Hypothalamus (tissue), 51 donors: ENCODE measurements at places on chromosomes 1 and 21.

GRCh38 chr1:41109310-41110197 is 88.0 kb upstream of the SLFNL1 start:
- no peak for DNase-seq

GRCh38 chr1:218336328-218336727 is 8.8 kb upstream of the TGFB2 start:
- DNase-seq: no peak

- no peak for DNase-seq
These were observed 2.1 kb downstream of the RIPK4 start for GRCh38 chr21:41764558-41765419.

- peak; percentile 70 for DNase-seq
These were observed at the start of gene HHAT for GRCh38 chr1:210328746-210329503. Gene HHAT, plus strand, starts transcription at chr1:210328902. Its CDS starts 20,074 bp downstream, at chr1:210348976.

GRCh38 chr1:197284966-197285365 is 16.9 kb downstream of the CRB1 start:
- no peak for DNase-seq

DNA sequence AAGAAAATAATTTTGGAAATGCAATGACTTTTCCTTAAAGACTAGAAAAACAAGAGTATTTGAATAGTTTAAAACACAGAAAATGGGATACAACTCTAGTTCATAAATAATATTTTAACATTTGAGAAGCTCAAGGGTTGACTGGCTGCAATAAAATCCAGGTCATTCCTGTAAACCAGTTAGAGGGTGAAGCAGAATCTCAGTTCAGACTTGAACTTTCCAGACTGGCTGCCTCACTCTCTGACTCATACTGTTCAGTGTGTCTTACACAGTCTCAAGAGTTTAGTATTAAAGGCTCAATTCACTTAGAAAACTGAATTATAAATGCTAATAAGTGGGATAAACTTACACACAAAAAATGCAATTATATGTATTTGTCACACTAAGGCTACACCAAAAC is 89.9 kb downstream of the RAVER2 start:
- DNase-seq: no peak

- no peak for DNase-seq
These were observed 54.4 kb upstream of the AJAP1 start for GRCh38 chr1:4599951-4600481.

DNA sequence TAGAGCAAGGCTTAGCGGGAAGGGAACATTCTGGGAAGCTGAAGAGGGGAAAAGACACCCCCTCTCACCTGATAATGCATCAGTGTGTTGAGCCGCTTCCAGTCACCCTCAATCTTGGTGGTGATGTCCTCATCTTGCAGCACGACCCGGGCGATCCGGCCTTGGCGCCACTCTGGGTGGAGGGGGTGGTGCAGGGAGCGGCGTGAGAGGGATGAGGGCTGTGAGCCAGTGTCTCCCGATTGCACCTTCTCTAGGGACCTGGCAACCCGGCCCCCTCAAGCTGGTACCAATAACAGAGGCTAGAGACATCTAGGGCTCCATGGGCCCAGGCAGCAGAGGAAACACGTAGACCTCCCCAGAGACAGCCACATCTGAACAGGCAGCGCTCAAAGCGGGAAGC is 127.4 kb upstream of the CD34 start:
- DNase-seq: no peak

DNA sequence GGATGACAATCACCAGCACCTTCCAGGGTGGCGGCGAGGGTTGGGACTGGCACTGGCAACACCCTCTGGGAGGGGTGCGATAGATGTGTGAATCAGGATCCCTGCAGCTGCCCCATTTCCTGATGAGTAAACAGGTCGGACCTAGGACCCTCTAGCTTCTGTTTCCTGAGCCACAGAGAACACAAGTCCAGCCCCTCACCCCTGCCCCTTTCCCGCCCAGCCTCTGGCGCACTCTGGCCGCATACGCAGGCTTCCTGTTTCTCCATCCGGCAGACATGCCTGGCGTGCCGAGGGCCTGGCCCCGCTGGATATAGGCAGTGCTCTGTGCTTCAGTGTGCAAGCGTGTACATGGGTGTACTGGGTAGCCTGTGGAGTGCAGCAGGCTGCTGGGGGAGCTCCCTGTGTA is 4.6 kb downstream of the PEAR1 start:
- no peak for DNase-seq

DNA sequence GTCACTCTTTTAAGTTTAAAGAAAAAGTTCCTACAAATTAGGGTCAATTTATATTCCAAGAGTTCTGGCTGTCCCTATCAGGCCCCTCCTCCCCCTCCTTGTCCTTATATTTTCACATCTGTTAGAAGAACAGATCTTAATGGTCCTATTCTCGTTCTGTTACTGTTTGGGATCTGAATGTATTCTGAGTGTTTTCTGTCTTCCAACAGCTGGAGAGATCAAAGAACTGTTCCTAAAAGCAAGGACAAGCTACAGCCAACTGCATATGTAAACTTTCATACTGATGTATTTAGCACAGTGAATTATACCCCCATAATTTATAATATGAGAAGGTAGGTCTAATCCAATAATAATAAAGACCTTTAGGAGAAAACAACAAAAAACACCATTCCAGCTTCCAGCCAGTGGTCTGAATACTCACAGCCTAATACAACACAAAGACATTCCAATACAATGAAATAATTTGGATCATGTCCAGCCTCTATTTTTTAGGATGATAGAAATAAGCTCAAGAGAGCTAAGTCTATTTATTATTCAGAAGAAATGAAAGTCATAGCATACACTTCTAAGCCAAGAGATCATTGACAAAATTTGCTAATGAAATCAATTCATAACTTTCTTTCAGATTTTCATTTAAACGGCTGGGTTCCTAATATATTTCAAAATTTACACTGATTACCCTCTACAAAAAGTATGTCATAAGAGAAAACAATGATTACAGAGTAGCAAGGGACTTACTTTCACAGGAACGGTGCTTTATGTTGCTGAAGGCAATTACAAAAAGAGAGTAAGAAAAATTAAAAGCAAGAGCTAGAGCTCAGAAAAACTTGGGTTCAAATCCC is 25.3 kb downstream of the WLS start:
- DNase-seq: no peak

GRCh38 chr21:44527983-44528633 is 11.9 kb downstream of the KRTAP10-1 start:
- no peak for DNase-seq

DNA sequence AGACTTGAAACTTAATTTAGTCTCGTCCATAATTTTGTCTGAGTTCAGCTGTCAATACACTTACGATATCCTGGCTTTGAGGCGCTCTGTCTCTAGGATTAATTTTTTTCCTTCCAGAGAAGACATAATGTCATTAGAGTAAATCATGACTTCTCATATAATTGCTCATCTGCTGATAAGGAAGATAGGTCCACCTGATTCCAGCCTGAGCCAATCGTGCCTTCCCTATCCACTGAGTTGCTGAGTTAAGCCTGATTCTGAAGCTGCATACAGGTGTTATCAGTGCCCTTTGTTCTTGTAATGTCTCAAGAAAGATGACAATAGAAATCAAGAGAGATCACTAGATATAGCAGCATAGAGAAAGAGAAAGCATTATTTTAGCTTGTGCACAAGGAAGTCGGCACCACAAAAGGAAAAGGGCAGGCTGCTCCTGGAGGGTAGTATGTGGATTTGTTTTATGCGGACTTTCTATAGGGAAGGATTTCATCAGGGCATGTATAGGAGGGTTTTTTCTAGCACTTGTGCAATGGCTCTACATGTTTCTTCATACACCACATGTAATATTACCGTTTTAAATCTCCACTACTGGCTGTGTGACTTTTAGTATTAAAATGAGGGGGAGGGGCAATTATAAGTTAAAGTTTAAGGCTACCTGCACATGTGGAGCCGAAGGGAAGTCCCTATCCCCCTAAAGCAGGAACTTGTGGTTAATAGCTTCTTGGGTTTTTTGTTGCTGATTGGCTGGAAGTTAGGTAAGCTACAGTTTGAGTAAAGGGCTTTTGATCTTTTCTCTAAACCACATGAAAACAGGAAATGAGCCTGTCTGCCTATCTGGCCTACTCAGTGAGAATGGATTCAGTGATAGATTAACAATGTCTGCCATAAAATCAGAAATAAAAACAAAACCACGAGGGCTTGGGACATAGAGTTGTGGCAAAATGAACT is 133.4 kb downstream of the PLPPR5 start:
- DNase-seq: no peak

GRCh38 chr1:174445817-174446216 is 1.9 kb upstream of the GPR52 start:
- DNase-seq: no peak

DNA sequence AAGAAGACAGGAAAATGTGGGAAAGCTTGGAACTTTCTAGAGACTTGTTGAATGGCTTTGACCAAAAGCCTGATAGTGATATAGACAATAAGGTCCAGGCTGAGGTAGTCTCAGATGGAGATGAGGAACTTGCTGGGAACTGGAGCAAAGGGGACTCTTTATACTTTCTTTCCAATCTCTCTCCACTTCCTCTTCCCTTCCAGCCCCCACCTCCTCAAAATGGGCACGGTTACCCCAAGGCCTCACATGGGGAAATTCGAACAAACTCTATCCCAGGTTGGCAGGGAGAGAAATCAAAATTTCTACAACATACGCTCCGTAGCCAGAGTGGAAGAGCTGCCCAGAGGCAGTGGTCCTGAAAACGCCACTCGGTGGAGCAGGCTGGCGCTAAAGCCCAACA is 15.2 kb downstream of the PPT1 start:
- DNase-seq: no peak

GRCh38 chr1:201214886-201215285 is 24.3 kb downstream of the IGFN1 start:
- DNase-seq: no peak
